Gastroesophageal sphincter (tissue), 4 donors: ENCODE measurements at places on chromosomes 2 and 18.

DNA sequence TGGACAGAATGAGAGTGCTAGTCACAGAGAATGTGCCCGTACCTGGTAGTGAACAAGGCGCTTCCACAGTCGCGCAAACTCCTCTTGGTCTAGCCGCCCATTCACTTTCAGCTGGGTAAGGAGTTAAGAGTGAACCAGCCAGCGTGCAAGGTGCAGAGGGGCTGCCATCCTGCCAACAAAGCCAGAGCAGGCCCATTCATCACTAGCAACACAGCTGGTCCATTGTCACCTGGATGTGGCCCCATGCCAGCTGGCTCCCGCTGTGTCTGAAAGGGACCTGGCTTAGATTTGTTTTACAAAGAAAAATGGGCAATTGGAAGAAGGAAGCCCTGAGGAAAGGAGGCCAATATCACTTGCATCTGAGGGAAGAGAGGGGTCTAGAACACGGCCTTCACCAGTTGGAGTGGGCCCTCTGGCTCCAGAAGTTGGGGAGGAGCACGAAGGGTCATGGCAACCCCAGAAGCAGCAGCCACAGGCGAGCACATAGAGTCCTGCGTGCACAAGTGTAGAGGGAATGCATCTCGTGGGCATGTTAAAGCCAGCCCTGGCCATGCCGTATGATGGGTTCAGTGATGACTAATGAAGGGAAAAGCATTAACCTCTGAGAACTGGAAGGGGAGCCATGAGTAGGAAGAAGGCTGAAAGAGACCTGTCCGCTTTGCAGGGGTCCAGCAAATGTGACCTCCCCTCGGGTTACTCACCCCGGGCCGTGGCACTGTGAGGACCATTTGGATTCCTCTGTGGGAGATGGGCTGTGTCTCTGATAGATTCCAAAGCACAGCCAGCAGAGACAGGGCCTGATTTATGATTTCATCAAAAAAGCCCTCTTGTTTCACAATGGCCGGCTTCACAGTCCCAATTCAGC lies 70.6 kb downstream of the CAPN13 start:
- H3K4me1 ChIP-seq: no peaks in the 10 kb centered on the region
- no peak overlapping the region for H3K4me3 ChIP-seq
- ATAC-seq: no peak
- H3K27me3 ChIP-seq: peaks cover 34% of the 10 kb centered on the region

- H3K27ac ChIP-seq: no peak overlapping the region
- ATAC-seq: no peak
- no peaks in the 10 kb centered on the region for H3K36me3 ChIP-seq
These were observed 948.3 kb downstream of the CNTNAP5 start for GRCh38 chr2:124973396-124973795.

DNA sequence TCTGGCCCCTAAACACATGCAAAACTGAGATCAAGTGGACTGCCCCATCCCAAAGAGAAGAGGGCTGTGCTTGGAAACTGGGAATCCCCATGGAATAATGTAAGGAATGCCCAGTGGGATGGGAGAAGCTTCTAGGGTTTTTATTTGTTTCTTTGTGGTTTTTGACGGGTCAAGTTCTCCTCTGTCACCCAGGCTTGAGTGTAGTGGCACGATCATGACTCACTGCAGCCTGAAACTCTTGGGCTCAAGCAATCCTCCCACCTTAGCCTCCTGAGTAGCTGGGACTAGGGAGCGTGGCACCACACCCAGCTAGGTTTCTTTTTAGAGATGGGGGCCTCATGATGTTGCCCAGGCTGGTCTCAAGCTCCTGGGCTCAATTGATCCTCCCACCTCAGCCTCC lies 101.7 kb upstream of the ZSWIM2 start:
- ATAC-seq: no peak
- H3K36me3 ChIP-seq: no peaks in the 10 kb centered on the region
- no peak overlapping the region for H3K27ac ChIP-seq
- H3K4me1 ChIP-seq: no peaks in the 10 kb centered on the region
- H3K27me3 ChIP-seq: no peaks in the 10 kb centered on the region

DNA sequence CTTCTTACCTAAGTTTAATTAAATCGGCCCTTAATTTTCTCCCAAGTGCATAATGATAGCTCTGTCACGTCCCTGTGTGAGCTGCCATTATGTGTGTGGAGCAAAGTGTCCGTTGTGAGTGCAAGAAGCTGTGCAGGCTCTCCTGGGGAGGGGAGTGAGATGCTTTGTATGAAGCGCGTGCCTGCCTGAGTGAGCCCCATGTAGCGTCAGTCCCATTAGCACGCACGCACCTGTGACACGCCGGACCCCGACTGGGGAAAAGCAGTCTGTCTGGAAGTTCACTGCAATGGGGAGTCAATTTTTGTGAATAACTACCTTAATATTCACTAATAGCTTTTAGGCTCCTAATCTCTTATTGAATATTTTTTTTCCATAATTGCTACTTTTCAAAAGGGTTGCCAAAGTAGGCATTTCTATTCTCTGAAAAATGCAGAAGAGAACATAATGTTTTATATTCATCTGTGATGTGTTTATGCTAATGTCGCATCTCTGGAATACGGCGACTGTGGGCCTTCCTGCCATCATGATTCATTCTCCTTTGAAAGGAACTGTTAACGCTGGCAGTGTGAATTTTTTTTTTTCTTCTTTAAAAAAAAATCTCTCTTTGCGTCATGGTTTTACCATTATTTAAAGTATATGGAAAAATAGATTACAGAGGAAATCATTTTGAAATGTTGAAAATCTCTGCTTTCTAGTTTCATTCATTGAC lies 157.7 kb downstream of the COL4A4 start:
- H3K4me1 ChIP-seq: no peaks in the 10 kb centered on the region
- H3K4me3 ChIP-seq: no peak overlapping the region
- no peak for ATAC-seq
- no peaks in the 10 kb centered on the region for H3K27me3 ChIP-seq
- no peaks in the 10 kb centered on the region for H3K36me3 ChIP-seq

GRCh38 chr2:211745295-211746097 lies 793.1 kb downstream of the ERBB4 start:
- no peaks in the 10 kb centered on the region for H3K4me1 ChIP-seq
- H3K36me3 ChIP-seq: no peaks in the 10 kb centered on the region
- no peak overlapping the region for H3K27ac ChIP-seq
- no peaks in the 10 kb centered on the region for H3K27me3 ChIP-seq
- no peak for ATAC-seq

DNA sequence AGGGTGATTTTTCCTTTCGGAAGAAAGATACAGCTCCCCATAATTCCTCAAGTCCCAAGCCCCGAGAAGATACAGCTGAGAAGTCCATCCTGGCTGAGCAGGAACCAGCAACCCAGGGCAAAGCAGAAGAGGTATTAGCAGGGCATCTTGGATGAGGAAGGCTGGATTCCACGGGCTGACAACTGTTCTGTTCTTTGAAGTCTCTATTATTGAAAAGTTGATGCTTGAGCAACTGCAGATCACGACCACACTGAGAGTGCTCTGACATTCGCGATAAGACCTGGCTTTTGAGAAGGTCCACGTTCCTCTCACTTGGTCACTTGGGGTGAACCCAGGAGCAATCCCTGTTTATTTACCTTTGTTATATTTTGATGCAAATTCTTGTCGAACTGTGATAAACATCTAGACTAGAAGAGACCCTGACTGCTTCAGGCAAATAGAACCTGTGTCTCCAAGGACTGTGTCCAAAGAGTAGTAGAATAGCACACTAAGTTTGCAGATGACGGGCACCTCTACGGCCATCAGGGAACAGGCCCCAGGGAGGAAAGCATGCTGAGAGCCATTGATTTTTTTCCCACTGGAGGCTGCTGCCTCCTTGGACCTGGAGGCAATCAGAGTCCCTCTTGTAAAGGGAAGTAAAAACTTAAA lies 133.1 kb downstream of the ARL4C start:
- no peak overlapping the region for H3K4me3 ChIP-seq
- H3K4me1 ChIP-seq: no peaks in the 10 kb centered on the region
- H3K27me3 ChIP-seq: peaks cover 8% of the 10 kb centered on the region

DNA sequence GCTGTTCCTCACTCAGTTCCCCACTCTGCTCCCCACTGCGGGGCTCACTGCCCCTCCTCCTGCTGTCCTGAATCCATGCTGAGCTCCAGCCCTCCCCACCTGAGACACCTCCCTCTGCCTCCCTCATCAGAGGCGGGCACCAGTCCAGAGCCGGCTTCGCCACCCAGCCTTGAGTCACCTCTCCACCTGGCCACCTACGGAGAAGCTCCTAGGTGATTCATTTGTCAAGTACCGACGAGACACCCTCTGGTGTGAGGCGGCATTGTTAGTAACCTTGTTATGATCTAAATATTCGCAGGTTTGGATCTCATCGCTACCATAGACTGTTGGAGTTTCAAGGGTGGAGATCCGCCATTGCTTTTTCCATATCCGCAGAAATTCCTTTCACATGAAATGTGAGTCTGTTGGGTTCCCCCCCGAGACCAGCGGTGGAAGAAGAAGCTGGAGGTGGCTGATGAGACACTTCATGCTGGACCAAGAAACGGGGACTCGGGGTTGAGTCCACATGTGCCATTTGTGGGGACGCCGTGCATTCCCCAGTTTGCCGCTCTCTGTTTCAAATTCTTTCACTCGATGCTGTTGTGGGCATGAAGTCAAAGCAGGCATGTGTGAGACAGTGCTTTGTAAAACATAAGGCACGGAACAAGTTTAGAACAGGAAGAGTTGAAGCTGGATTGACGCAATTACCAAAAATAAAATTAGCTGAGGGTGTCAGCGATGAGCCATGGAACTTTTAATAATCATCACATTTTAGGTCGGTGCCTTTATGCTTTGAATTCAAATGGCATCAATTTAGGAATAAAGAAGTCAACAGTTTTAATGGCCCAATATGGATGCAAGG lies 259.8 kb upstream of the HDAC4 start:
- no peak overlapping the region for H3K27ac ChIP-seq
- peaks cover 49% of the 10 kb centered on the region for H3K27me3 ChIP-seq
- no peak for ATAC-seq
- no peaks in the 10 kb centered on the region for H3K36me3 ChIP-seq

- no peaks in the 10 kb centered on the region for H3K36me3 ChIP-seq
- ATAC-seq: no peak
- H3K4me1 ChIP-seq: no peaks in the 10 kb centered on the region
These were observed 60.6 kb downstream of the KIF1A start for GRCh38 chr2:240759459-240759858.

DNA sequence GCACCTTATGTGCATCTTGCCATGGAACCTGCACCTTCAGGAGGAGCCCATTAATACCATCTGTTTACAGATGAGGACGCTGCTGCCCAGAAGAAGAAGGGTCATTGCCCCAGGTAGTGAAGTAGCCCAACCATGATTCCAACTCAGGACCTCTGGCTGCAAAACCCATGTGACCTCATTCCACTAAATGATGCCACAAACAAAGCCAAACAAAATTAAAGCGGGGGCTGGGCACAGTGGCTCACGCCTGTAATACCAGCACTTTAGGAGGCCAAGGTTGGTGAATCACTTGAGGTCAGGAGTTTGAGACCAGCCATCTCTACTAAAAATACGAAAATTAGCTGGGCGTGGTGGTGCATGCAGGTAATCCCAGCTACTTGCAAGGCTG lies 202.1 kb downstream of the EIPR1 start:
- no peaks in the 10 kb centered on the region for H3K4me1 ChIP-seq
- no peak for ATAC-seq
- H3K4me3 ChIP-seq: no peak overlapping the region
- H3K27me3 ChIP-seq: no peaks in the 10 kb centered on the region

GRCh38 chr2:238082151-238082550 lies 18.0 kb upstream of the ESPNL start:
- no peak for ATAC-seq
- H3K27ac ChIP-seq: no peak overlapping the region
- H3K36me3 ChIP-seq: peaks cover 58% of the 10 kb centered on the region
- no peaks in the 10 kb centered on the region for H3K4me1 ChIP-seq
- H3K27me3 ChIP-seq: no peaks in the 10 kb centered on the region
- H3K4me3 ChIP-seq: no peak overlapping the region

DNA sequence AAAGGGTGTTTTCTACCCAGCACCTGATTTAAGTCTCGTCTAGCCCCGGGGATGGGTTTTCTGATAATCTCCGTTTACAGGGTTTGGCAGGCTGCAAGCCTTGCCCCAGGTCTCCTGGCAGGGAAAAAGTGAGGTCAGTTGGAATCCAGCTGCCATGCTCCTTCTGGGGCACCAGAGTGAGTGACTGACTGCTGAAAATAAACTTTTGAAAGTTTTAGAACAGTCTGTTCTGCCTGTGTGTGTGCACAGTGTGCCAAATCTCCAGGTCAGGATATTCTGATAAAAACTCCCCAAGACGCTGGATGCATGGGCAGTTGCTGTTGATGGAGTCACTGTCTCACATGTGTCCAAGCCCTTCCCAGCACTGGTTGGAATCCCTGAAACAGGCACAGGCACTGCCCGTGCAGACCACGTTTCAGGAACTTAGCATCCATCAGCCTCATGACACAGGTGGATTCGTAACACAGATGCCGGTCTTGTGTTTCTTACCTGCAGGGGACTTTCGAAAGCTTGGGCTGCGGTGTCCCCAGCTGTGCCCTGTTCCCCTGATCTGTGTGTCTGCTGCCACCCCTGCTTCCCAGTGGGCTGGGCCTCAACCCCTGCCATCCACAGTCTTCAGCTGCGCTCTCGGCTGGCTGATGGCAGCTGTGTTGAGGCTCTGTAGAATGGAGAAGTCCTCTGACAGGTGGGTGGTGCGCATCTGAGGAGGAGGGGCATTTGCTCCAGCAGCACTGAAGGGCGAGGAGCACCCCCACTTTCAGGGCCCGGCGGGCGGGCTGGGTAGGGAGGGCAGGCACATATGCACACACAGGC lies 65.0 kb downstream of the SH3RF3 start:
- no peak overlapping the region for H3K4me3 ChIP-seq
- ATAC-seq: peak; percentile 50
- no peak overlapping the region for H3K27ac ChIP-seq
- no peaks in the 10 kb centered on the region for H3K27me3 ChIP-seq
- no peaks in the 10 kb centered on the region for H3K36me3 ChIP-seq

GRCh38 chr18:21110713-21111345 lies 784 bp downstream of the ROCK1 start:
- H3K27ac ChIP-seq: peak overlapping the region; percentile 86
- H3K36me3 ChIP-seq: no peaks in the 10 kb centered on the region
- ATAC-seq: no peak
- no peaks in the 10 kb centered on the region for H3K27me3 ChIP-seq
- peak overlapping the region; percentile 89 for H3K4me3 ChIP-seq

GRCh38 chr2:121955872-121956271 lies 200.4 kb downstream of the TSN start:
- no peak overlapping the region for H3K4me3 ChIP-seq
- no peaks in the 10 kb centered on the region for H3K4me1 ChIP-seq
- peaks cover 8% of the 10 kb centered on the region for H3K27me3 ChIP-seq
- H3K36me3 ChIP-seq: no peaks in the 10 kb centered on the region

DNA sequence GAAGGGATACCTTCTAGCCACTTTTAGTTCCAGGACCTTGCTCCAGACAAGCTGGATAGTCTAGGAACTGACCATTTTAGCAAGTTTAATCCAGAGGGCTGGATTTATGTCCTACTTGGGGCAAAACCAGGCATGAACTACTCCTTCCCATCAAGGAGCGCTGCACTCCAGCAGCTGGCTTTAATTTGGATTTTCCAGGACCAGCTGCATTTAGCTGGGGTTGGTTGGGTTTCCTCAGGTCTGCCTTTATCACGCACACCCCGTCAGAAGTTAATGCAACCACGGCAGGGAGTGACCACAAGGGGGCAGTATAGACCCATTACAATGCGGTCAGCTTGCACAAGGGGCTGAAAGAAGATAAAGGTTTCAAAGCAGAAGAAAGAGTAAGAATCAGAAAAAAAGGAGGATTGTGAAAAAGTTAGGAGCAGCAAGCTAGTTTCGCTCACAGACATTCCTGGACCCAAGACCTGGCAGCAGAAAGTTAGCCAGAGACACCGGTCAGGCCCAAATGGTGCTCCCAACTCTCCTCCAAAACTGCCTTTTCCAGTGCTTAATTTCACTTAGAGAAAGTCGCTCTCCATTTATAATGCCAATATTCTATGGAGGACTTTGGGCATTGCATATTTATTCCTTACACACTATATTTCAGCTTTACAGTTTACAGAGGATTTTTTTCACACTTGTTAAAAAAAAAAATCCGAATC lies 40.1 kb downstream of the SLC4A1AP start:
- H3K27me3 ChIP-seq: no peaks in the 10 kb centered on the region
- peak; percentile 34 for ATAC-seq
- peaks cover 2% of the 10 kb centered on the region for H3K4me1 ChIP-seq
- H3K36me3 ChIP-seq: no peaks in the 10 kb centered on the region
- H3K4me3 ChIP-seq: no peak overlapping the region
